ENCODE measurements at places on chromosomes 1 and 21. TPM values are rescaled to one million over a fixed set of nuclear protein-coding genes. Genes with fewer than 3 reads are reported as not detected.

MARK1 gene
- total RNA-seq: 6.0 TPM

PLCH2 gene
- total RNA-seq: 79.0 TPM

PRAMEF13 gene
- total RNA-seq: not detected

KLF18 gene
- total RNA-seq: not detected

C1orf74 gene
- 13.6 TPM for total RNA-seq

MRTO4 gene
- 46.8 TPM for total RNA-seq

MORN1 gene
- total RNA-seq: 5.9 TPM

Data from airway epithelial cell (primary cell).